ENCODE measurements at places on chromosomes 3 and 15.

- no peak for DNase-seq
- no peaks in the 10 kb centered on the region for H3K4me1 ChIP-seq
- no peak overlapping the region for H3K4me3 ChIP-seq
- no peaks in the 10 kb centered on the region for H3K36me3 ChIP-seq
These were observed 118.1 kb upstream of the LSAMP start for GRCh38 chr3:116563351-116563750.

- H3K36me3 ChIP-seq = no peaks in the 10 kb centered on the region
- H3K27me3 ChIP-seq = peaks cover 1% of the 10 kb centered on the region
- no peak for DNase-seq
- no peak overlapping the region for H3K4me3 ChIP-seq
- H3K27ac ChIP-seq = no peak overlapping the region
- H3K4me1 ChIP-seq = no peaks in the 10 kb centered on the region
These were observed 7.1 kb downstream of the ATP2B2 start for GRCh38 chr3:10498271-10498670.

- H3K27me3 ChIP-seq = no peaks in the 10 kb centered on the region
- H3K27ac ChIP-seq = peak overlapping the region; percentile 66
- peaks cover 36% of the 10 kb centered on the region for H3K4me1 ChIP-seq
- H3K36me3 ChIP-seq = no peaks in the 10 kb centered on the region
- no peak overlapping the region for H3K4me3 ChIP-seq
- no peak for DNase-seq
These were observed 25.7 kb downstream of the LIPC start for GRCh38 chr15:58457466-58457965.

DNA sequence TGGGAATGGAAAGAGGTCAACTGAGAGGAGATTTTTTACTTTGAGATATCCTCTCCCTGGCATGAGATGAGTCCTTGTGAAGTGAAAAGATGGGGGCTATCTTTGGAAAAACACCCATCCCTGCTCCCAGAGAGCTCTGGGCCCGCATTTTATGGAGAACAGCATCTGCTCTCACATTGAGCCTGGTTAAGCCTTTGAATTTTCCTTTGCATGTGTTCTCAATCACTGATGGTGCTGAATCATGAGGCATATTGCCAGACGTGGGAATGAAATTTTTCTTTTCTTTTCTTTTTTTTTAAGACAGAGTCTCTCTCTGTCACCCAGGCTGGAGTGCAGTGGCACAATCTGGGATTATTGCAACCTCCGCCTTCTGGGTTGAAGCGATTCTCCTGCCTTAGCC is 24.4 kb downstream of the TMEM45A start:
- H3K4me1 ChIP-seq = no peaks in the 10 kb centered on the region
- H3K27ac ChIP-seq = no peak overlapping the region
- H3K36me3 ChIP-seq = no peaks in the 10 kb centered on the region
- H3K27me3 ChIP-seq = no peaks in the 10 kb centered on the region
- H3K4me3 ChIP-seq = no peak overlapping the region
- DNase-seq = no peak

- H3K4me3 ChIP-seq = no peak overlapping the region
- H3K4me1 ChIP-seq = peaks cover 81% of the 10 kb centered on the region
- DNase-seq = no peak
These were observed 406.8 kb downstream of the SHQ1 start for GRCh38 chr3:72441284-72441994.

DNA sequence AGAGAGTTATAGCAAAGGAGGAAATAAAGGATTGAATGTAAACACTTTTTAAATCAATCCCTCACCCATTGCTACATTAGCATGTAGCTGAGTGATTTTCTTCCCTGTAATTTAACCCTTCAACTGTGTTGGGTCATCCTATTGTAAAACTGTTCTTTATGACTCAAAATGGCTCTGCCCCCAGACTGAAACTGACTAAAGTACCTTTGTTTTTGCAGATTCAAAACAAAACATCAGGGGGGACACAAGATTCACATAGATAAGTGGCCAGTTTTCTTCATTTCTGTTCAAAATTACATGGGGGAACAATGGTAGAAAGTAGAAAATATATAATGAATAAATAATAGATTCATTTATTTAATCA is 268.4 kb downstream of the IGSF11 start:
- H3K4me3 ChIP-seq = no peak overlapping the region
- H3K27me3 ChIP-seq = no peaks in the 10 kb centered on the region
- no peak overlapping the region for H3K27ac ChIP-seq
- H3K36me3 ChIP-seq = no peaks in the 10 kb centered on the region

DNA sequence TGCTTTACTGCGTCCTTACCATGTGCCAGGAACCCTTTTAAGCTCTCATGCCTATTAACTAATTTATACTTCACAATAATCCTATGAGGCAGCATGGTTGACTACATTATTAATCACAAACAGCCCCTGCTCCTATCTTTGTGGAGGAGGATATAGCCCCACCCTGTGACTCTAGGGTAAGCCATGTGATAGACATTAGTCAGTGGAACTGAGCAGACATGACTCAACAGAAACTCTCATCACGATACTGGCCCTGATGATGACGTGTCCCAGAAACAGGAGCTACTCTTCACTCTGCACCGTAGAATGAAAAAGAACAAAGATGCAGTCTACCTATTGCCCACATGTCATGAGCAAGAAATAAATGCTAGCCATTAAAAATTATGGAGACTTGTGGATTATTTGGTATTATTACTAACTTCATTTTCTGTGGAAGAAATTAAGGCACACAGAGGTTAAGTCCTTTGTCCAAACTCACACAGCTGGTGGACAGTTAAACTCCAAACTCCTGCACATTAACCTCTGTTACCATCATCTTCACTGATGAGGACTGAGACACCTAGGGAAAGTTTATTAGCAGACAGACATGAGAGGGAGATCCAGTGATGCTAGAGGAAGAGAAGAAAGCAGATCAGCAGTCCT is 51.2 kb downstream of the CFAP20DC start:
- no peaks in the 10 kb centered on the region for H3K36me3 ChIP-seq
- H3K4me1 ChIP-seq = no peaks in the 10 kb centered on the region
- H3K27ac ChIP-seq = no peak overlapping the region
- H3K27me3 ChIP-seq = no peaks in the 10 kb centered on the region
- no peak for DNase-seq
